ENCODE measurements at places on chromosomes 3 and 15.

- DNase-seq = no peak
These were observed 315.6 kb upstream of the IL12A start for GRCh38 chr3:159672728-159673688.

GRCh38 chr3:195115600-195116406, 155.2 kb downstream of the XXYLT1 start:
- no peak for DNase-seq

DNA sequence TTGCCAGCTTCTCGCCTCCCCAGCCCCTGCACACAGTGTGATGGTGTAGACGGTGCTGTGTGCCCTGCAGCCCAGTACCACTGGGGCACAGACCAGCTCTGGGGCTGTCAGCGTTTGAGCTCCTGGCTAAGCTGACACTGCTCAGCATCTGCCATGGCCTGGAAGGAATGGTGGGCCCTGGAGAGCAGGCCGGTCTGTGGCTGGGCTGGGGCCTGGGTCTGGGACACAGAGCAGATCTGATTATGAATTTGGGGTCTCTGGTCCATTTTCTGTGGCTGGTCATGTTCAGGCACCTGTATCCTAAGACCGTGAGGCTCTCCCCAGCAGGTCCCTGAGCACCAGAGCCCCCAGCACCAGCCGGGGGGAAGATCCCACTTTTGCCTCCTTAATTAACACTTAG, 34.7 kb downstream of the HCN4 start:
- no peak for DNase-seq

- DNase-seq = no peak
These were observed 36.3 kb downstream of the SERPINI2 start for GRCh38 chr3:167437428-167438139.

DNA sequence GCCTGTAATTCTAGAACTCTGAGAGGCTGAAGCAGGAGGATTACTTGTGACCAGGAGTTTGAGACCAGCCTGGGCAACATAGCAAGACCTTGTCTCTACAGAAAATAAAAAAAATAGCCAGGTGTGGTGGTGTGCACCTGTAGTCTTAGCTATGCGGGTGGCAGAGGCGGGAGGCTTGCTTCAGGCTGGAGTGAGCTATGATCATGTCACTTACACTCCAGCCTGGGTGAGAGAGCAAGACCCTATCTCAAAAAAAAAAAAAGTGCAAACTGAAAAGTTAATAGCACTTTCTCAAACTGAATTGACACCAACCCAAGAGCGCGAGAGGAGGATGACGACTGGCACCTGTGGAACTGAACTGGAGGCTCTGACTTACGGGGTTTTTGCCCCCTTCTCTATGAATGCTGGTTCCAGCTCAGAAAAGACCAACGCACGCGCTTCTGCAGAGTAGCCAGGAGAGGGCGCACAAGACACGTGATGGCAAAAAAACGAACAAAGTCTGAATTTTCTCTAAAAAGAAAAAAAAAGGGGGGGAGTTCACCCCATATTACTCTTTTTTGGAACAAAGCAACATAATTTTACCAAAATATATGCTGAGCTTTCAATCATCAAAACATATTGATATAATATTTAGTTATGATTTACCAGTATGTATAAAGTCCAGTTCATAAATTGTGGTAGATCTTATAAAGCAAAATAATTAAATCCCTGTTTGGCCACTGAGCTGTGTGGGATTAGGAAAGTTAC, 23.7 kb downstream of the CFAP92 start:
- peak; percentile 47 for DNase-seq

DNA sequence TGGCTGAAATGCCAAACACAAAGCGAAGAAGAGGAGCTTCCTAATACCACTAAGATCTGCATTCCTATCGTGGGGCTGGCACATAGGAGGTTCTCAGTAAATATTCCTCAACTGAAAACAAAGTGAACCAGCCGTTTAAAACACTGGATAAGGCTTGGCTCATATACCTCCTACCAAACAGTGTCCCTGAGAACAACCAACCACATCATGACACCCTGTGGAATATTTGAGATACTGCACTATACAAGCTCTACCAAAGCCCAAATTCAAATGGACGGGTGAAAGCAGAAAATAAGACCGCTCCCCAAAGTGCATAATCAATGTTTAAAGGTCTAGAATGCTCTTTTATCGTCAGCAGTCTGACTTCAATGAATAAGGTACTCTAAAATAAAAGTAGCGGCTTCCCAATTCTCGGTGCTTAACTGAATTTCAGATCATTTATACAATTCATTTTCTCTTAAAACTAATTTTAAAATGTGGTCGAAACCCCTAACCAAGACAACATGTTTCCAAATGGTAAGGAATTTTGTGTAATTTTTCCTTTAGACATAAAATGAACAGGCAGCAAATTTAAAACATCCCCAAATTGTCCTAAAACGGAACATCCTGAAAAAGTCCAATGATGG, 425.8 kb downstream of the ERC2 start:
- no peak for DNase-seq

- no peak for DNase-seq
These were observed 61.0 kb downstream of the TPRG1 start for GRCh38 chr3:189232790-189233189.

GRCh38 chr15:92811148-92811913, 88.8 kb upstream of the CHD2 start:
- DNase-seq = no peak

GRCh38 chr3:177150970-177151627, 46.2 kb downstream of the TBL1XR1 start:
- no peak for DNase-seq

DNA sequence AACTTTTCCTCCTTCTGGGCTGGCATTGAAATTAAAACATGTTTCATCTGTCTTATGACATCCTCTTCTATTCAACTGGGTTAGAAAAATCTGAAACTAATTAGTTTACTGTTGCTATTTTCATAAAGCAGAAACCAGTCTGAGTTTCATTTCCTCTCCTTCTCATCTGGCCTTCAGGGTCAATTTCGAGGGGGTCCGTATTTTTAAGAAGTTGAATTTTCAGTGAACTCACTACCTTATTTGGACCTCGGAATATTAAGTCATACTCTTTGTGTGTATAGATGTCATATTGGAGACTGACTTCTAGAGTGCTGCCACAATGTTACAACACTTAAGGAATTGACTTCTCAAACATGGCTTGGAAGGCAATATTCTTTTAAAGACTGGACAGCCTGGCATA, 485.9 kb downstream of the SQOR start:
- DNase-seq = no peak

DNA sequence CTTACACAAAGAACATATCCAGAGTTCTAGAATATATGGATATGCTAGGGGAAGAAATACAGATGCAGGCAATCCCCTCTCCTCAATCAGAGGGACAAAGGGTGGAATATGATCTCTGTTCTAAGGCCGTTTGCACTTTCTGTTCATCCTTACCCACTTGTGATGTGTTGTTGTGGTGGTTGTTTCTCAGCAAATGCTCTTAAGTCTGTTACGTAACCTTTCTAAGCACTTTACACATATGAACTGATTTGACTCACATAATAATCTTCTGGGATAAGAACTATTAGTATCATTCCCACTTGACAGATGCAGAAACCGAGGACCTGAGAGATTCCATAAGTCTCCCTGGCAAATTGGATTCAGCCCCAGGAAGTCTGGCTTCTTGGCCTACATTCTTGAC, 40.5 kb downstream of the NGRN start:
- no peak for DNase-seq

- no peak for DNase-seq
These were observed 397.4 kb upstream of the TMCO5A start for GRCh38 chr15:37536967-37537605.

DNA sequence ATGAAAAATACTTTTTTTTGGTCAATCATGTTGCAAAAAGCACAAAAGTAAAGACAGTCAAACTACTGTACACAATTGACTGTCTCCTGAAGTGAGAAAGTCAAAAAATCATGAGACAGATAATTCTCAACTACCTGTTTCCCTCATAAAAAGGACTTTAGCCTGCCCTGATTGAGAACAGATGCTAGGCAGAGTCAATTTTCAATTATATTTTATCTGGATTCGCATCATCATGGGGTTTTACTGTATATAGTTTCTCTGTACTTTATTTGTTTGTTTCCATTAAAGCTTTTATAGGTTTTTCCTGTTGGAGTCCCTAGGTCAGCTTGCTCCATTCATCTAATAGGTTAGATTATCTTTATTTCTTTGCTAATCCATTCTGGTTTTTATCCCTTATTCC, 53.8 kb downstream of the ECT2 start:
- no peak for DNase-seq

GRCh38 chr15:80070840-80071239, 11.4 kb downstream of the ZFAND6 start:
- DNase-seq = no peak

- no peak for DNase-seq
These were observed 23.8 kb downstream of the EFCAB12 start for GRCh38 chr3:129404610-129405009.

- DNase-seq = no peak
These were observed 223.4 kb downstream of the IGSF11 start for GRCh38 chr3:118811236-118811732.

- no peak for DNase-seq
These were observed 835.9 kb downstream of the TUSC7 start for GRCh38 chr3:117545484-117545883.

DNA sequence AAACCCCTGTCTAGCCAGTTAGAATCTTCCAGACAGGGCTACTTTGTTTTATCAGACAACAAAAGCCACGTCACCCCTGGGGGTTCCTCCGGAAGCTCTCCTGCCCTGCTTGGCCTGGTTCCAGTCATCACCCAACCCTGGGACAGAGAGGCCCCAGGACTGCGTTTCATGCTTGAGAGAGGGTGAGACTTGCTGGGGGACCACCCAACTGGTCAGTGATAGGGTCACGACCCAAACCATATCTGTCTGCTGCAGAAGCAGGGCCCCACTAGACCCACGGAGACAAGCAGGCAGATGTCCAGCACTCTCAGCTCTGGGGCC, 1.2 kb downstream of the NT5DC2 start:
- DNase-seq = no peak
